ENCODE measurements at places on chromosomes 11 and 22. TPM values are rescaled to one million over a fixed set of nuclear protein-coding genes. Genes with fewer than 3 reads are reported as not detected.
A peak's percentile ranks its signal among the peaks of the same experiment; 100 is the strongest.

DNA sequence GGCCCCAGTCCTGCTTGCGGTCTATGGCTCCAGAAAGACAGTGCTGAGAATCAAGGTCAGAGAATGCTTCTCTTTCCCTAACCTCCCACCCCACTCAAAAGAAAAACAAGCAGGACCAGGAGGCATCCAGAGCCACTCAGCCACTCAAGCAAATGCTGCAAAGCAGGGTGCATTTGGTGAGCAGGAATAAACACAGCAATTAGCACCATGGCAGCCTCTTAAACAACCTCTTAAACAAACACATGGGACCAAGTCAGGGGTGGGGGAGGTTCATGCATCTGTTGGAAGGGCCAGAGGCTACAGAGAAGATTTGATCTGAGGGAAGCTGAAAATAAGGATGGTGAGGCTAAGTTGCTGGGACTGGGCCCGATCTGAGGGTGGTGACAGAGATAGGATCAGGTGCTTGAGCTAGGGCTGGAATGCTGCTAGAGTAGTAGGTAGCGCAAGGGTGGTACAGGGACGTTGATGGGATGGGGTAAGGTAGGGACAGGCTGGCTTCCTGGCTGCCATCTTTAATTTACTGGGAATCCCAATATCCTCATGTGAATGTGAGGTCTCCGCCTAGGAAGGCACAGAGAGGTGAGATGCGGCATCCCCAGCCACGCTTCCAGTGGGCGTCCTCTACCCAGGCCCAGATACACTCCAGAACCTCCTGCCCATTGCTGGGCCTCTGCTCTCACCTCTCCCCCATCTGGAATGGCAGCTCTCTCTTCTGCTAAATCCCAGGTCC, 26.6 kb upstream of the LMO1 start:
- no peak for DNase-seq

GRCh38 chr11:59053387-59053786, 32.7 kb upstream of the GLYATL1B start:
- DNase-seq, result peak; percentile 9

- no peak for DNase-seq
Measured at GRCh38 chr11:35623621-35624168, 5.4 kb downstream of the FJX1 start.

GRCh38 chr11:25860677-25861450, 471.1 kb upstream of the ANO3 start:
- no peak for DNase-seq

CELSR1 gene
- 94.1 TPM for total RNA-seq

Measured in Caki2 (cell line).